Pulmonary artery endothelial cell (primary cell): ENCODE measurements at places on chromosomes 5 and 9.

DNA sequence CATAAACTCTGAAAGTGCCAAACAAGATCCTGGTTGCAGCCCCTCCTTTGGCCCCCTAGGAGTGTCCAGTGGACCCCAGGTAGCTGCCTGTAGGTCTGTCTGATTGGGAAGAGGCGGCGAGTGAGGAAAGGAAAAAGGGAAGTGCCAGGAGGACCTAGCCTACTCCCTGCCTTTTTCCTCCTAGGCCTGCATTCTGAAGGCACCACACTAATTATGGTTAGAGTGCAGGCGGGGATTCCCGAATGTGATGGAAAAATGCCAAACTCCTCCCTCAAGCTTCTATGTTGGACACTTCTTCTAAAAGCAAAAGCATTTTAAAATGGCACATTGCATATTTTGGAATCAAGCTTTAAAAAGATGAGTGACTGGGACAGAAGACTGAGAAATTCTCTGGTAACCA lies 83.2 kb upstream of the SMIM15 start:
- no peak for DNase-seq

DNA sequence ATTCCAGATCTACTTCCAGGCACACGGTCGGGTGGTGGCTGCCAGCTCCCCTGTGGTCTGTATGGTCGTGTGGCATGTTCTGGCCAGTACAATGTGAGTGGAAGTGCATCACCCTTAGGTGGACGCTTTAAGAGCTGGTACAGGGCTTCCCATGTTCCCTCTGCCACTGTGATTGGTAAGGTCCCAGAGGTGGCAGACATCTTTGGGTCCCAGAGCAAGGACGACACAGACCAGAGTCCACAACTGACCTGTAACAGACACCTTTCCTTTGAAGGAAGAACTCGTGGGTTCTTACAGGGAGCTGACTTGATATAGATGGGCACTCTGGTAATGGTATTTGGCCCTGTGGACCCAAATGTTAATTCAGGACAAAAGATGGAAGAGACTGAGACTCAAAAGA lies 90.0 kb upstream of the GDNF start:
- DNase-seq: no peak

GRCh38 chr5:23823521-23823920 lies 316.1 kb downstream of the PRDM9 start:
- DNase-seq: no peak

DNA sequence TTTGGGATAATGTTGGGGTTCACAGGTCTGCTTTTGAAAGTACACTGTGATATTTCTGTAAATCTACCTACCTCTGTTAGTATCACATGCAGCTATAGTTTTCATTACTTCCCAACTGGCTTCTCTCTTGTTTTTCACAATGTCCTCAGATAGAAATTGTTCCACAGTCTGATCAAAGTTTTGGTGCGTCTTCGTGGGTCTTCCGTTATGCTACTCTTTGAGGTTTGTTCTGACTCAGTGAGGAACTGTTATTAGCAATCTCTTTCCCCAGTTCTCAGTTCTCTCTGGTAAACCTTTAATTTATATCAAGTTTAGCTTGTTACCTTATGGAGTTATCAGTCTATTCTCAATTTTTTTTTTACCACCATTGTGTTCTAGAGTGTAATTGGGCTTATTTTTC lies 2061.2 kb upstream of the CDH9 start:
- no peak for DNase-seq

DNA sequence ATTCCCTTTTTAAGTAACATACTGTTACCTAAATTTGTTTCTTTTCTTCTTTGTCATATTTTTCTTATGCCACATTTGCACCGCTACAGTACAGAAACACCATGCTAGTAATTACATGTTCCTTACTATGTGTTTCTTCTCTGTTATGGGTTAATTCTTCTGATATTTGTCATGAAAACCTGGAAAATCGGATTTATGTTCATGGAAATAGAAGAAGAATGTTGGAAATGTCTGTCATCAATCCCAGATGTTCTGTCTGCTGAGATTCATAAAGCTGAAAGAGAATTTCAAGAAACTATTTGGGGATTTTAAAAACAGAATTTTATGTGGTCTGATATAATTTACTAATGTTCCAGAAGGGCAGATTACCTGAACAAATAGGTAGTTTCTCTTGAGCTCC lies 305.2 kb upstream of the NREP start:
- no peak for DNase-seq

GRCh38 chr5:174726916-174727793 lies 2.8 kb downstream of the MSX2 start:
- DNase-seq: no peak

DNA sequence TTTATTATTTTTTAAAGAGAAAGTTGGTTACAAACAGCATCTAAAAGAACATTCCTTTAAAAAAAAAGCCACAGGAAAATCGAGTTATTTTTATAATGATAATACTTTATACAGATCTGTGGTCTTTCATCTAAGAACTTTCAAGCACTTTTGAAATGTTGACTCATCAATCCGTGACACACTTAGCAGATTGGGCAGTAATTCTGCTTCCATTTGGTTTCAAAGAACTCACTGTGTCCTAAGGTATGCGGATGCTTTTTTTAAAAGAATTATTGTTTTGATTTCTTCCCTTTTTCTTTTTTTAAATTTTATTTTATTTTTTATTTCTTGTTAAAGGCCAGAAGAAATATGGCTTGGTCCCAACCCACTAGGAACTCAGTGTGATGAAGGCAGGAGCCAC lies 147.8 kb downstream of the AOPEP start:
- DNase-seq: no peak

DNA sequence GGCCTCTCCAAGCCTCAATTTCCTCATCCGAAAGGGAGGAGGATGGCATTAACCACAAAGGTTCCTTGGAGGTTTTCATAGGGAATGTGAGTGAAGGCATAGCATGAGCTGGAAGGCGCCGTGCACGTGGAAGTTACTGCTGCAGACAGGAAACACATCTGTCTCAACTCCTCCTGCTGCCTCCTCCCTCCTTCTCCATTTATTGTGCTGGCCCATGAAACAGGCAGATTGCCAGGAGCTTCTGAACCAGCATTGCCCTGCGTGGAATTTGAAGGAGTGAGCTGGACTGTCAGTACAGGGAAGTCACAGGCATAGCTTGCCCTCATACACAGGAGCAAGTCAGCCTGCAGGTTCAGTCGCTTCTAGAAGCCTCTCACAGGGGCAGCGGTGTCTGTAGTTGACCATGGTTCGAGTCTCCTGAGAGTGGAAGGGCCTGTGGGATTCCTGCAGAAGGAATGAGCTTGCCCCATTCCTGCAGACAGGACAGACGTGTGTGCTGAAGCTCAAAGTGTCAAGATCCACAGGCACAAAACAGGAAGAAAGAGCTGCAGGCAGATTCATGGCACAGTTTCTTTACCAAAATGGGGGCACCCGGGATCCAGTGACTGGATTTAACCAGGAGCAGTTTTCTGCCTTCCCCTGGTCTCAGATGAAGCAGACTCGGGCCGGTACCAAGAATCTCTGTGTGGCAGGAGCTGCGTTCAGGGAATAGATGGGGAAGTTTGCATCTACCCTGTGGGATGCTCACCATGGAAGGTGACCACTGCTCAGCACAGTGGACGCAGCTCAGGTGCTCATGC lies 48.7 kb upstream of the CTSL start:
- DNase-seq: peak; percentile 37

DNA sequence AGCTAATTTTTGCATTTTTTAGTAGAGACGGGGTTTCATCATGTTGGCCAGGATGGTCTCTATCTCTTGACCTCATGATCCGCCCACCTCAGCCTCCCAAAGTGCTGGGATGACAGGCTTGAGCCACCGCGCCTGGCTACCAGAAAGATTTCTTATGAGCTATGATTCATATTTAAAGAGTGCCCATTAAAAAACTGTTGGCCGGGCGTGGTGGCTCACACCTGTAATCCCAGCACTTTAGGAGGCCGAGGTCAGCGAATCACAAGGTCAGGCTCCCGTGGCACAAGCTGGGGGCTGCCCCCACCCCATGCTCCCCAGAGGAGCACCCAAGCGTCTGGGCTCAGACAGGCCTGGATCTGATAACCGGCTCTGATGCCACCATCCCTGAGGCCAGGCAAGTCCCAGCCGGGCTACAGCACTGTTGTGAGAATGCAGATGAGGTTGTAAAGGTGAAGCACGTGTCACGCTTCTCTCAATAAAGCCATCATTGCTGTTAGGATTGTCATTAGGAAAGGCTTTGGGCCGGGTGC lies 13.9 kb downstream of the QRFP start:
- no peak for DNase-seq

- no peak for DNase-seq
Observed at GRCh38 chr5:105929858-105930257, 1740.9 kb downstream of the EFNA5 start.

DNA sequence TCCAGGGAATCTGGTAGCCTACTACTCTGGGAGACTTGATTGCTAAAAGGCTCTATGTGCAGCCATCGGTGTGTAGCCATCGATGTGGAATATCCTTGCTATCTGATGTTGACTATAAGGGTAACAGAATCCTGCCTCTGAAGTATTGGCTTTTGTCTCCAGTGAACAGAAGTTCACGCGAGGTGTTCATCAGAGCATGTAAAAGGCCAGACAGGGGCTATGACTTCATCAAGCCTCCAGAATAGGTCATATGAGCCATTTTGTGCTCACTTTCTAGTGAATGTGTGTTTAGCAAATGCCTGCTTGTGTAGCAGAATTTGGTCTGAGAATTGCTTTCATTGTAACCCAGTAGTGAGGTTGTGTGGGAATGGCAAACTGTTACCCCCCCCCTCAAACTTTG lies 66.8 kb upstream of the RAD23B start:
- DNase-seq: no peak

GRCh38 chr9:7456377-7456776 lies 343.2 kb downstream of the DMAC1 start:
- no peak for DNase-seq
